ENCODE measurements at places on chromosomes 4 and X.

DNA sequence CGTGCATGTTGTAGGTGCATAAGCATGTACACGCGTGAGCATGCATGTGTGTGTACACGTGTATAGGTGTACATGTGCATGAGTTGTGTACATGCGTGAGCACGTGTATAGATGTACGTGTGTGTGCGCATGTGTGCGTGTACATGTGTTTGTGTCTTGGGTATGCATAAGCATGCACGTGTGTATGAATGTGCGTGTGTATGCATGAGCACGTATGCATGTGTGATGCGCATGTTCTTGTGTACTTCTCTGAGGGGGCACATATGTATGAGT lies 9.0 kb downstream of the NAT8L start:
- DNase-seq: no peak

DNA sequence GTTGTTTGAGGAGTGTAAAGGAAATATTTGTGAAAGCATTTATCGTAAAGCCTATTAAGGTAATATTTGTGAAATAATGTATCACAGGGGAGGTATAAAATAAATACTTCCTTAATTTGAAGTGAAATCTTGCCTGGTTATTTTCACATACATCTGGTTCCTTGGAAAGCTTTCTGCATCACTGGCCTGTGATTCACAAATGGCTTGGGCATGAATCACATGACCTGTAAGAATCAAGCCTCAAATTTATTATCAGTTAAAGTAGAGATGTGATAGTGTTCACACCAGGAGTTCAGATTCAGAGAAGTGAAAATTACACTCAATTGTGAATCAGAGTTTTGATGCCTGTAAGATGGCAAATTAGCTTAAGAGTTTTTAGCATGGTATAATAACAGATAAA lies 1911.4 kb downstream of the STIM2 start:
- DNase-seq: no peak

- no peak for DNase-seq
Measured at GRCh38 chr4:70437197-70437596, 34.8 kb upstream of the MUC7 start.

- DNase-seq: no peak
Measured at GRCh38 chrX:69361311-69361845, 142.7 kb upstream of the NALF2 start.

GRCh38 chr4:96009427-96010119 lies 169.7 kb downstream of the PDHA2 start:
- no peak for DNase-seq

DNA sequence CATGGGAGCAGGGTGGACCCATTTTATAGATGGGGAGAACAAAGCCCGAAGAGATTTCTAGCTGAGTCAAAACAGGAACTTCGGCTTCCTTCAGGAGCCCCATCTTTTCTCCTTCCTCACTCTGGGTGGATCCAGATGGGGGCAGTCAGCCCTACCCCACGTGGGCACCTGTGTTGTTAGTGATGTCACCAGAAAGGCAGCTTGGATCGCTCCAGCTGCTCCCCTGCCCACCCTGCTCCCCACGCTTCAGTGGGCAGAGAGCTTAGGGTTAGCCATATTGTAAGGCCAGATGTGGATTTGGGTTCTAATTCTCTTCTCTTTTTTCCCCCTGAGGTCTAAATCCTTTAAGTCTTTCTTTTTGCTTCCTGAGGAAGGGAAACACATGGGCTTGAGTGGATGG lies 132.3 kb upstream of the PJA1 start:
- DNase-seq: no peak

DNA sequence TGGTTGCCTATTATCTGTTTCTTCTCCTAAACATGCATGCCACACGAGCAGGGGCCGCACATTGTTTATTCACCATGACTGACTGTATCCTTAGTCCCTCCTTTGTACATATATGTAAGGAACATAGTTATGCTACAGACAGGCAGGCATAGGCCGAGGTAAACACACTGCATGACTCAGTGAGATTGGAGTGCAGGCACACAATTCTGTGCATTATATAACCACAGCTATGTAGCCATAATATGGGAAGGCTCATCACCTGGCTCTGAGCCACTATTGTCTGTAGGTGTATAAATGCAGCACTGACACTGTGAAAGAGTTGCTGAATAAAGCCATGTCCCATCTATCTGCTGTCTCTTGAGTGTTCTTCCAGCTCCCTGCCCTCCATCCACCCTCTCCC lies 431.6 kb downstream of the IDS start:
- DNase-seq: no peak

DNA sequence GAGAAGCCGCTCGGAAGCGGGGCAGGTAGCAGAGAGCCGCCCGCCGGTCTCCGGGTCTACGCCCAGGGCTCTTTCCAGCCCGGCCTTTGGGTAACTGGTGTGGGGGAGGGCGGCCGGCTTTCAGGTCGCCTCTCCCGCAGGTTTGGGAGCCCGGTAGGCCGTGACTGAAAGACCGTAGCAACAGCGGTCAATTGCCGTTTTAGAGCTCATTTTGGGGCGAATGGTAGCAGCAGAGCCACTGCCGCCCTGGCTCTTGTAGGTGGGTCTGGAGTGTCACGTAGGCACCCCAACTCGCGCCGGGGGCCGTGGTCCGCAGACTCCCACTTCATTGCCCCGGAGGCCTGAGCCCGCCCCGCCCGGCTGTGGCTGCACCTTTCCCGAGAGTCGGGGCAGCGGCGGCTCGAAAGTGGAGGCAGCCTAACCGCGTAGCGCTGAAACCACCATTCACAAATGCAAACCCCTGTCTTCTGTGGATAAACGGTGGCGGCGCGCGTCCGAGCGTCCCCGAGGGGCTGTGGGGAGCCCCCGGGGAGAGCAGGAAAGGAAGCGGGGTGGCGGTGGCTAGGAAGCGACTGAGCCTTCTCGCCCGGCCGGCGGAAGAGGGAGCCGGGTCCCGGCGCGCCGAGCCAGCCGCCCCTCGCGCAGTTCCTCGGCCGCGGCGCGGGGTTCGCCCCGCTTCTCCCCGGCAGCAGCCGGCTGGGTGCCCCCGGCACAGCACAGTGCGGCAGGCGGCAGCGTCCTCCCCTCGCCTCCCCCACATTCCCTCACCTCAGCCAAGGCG lies 2185.1 kb upstream of the TENM3 start:
- no peak for DNase-seq

- DNase-seq: no peak
Measured at GRCh38 chrX:57641338-57641737, 38.7 kb downstream of the NLRP2B start.

DNA sequence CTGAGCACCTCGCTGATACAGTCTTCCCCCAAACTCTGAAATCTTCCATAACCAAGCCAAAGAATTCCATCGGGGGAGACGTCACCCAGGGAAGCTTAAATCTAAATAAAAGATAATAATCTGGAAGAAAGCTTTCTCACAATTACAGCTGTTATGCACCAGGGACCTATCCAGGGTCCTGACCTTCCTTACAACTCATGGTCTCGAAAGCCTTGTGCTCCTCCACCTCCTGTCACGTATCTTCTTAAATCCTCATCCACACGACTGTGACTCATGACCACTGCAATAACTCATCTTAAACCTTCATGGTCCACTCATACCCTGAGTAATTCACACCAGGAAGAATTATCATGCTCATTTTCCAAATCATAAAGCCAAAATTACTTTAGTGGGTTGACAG lies 166.8 kb upstream of the FRG1 start:
- DNase-seq: no peak

GRCh38 chr4:48546336-48546735 lies 56.3 kb downstream of the ZAR1 start:
- DNase-seq: no peak

GRCh38 chr4:73251384-73251783 lies 7.2 kb downstream of the ANKRD17 start:
- no peak for DNase-seq

DNA sequence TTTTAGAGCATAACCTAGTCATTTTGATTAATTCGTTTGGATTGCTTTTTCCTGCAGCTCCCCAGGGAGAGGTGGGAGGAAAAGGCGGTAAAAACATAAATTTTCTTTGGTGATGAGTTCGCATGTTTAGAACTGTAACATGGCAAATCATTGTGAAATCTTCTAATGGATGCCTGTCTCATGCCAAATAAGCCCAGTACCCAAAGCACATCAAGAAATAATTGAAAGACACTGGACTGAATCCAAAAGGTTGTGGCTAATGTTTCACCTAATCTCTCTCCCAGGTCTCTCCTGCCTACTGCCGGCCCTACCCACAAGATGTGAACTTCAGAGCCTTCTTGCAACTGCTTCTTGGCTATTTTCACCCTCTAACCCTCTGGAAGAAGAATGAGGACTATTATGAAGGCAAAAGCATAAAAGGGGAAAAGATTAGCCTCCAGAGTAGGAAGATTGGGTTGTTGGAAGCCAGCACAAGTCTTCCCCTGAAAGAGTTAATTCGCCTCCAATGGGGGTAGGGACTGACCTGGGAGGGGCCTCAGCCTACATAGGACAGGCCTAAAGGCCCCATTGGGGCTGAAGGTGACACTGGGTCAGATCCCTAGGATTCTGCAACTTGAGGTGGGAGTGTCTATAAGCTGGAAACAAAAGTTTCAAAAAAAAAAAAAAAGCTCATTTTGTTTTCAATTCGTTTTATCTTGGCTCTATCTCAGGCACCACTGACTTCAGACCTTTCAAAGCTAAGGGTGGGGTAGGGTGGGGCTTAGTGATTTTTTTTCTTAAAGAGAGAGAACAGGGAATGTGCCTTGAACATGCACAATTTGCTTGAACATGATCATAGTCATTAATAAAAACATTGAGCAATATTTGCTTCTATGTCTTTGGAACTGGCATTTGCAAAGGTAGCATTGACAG lies 278.6 kb upstream of the KLF3 start:
- no peak for DNase-seq

DNA sequence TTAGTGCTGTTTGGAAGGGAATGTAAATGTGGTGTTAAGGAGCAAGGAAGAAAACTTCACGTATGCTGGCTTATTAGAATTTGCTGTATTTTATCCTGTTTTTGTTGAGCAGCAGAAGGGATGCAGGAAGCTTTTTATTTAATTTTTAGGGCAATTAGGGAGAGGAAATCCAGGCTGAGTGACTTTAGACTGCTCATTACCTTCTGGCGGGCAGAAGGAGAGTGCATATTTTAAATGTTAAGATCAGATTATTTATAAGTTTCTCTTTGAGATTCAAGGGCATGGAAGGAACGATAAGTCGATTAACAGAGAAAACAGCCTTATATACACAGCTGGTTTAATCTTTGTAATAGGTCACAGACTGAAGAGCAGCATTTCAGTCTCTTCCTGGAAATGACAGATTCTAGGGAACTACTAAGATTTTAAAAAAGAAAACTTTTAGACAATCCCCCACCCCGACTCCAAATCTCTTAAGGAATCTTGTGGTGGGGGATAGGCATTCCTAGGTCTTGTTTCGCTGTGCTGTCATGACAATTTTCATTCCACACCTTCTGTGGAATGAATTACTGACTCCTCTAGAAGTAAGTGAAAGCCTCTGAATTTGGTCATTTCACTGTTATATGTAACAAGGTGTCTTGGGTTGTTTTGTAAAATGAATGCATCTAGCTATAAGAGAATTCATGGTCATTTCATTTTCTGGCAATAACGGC lies 402.5 kb downstream of the RAPGEF2 start:
- DNase-seq: no peak

GRCh38 chr4:2281575-2282343 lies 19.9 kb upstream of the MXD4 start:
- DNase-seq: no peak

Measured in right renal pelvis (tissue), 4 donors.